ENCODE measurements at places on chromosomes 11 and 22.

GRCh38 chr22:18970176-18970947 is 34.3 kb upstream of the PRODH start:
- no peak for DNase-seq

- no peak for DNase-seq
Observed at GRCh38 chr11:11570823-11571222, 51.0 kb downstream of the GALNT18 start.

- no peak for DNase-seq
Observed at GRCh38 chr11:121967131-121967704, 148.8 kb downstream of the BLID start.

- DNase-seq, result no peak
Observed at GRCh38 chr22:31286360-31287255, 5.7 kb downstream of the PIK3IP1 start.

- no peak for DNase-seq
Observed at GRCh38 chr22:35531676-35532075, 9.0 kb upstream of the RASD2 start.

- no peak for DNase-seq
Observed at GRCh38 chr11:46692450-46692849, 8.0 kb downstream of the ARHGAP1 start.

- DNase-seq, result no peak
Observed at GRCh38 chr11:132114743-132115142, 744.3 kb downstream of the NTM start.

DNA sequence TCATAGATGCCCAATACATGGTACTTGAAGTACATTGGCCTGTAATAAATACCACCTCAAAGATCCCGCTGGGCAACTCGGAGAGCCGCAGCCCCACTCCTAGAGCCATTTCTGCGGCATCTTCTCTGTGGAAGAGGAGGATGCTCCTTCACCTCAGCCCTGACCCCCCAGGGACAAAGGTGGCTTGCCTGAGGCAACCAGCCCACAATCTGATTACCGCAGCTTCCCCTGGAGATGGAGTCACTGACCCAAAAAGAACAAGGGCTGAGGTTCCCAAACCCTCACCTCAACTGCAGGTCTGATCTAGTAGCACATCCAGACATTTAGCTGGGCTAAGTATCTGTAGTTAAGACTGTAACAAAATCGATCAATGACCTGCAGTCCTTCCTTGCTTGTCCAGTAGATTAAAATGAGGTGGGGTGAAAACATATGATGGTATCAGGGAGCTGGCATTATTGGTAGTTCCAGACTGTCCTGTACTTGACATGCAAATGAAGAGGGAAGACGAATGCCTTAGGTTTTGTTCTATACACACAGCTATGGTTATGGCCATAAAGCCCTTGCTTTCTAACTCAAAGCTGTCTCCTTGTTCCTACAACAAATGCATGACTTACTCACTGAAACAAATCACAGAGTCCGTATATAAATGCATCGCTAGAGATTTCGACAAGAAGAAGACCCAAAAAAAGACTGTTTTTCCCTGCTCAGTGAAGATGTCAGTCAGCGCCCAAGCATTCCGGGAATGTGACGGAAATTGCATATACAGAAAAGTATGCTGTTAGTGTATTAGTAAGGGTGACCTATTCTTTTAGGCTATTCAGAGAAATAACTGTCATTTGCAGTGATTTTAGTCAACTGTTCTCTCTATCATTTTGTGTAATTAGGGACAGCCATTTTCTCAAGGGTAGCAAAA is 33.7 kb downstream of the C11orf71 start:
- no peak for DNase-seq
